ENCODE measurements at places on chromosomes 4 and X. TPM values are rescaled to one million over a fixed set of nuclear protein-coding genes. Genes with fewer than 3 reads are reported as not detected.

Gene ZFP92
- total RNA-seq, result 0.52 TPM

Gene ANOS1
- 68.5 TPM for total RNA-seq

DNA sequence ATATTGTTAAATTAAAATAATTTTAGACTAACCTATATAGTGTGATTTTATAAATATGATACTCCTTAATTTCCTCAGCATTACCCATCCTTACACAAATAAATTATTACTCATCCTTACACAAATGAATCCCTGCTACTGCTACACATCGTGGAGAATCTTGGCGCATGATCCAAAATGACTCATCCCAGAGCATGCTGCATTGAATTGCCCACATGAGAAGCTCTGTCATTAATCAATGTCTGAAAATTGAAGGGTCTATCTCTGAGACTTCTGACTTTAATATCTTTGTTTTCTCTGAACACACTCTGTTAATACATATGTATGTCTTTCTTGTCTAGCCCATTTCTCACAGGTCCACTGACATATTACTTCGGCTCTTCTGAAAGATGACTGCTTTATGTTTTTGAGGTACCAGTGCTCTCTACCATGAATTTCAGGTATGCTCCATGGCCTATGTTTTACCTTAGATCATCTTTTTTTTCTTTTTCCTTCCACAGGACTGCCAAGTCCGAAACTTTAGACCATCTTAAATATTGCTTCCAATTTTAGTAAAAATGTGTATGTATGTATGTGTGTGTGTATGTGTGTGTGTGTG is 15.7 kb upstream of the DUSP21 start:
- no peaks in the 10 kb centered on the region for H3K36me3 ChIP-seq
- DNase-seq, result no peak
- H3K4me3 ChIP-seq, result no peak overlapping the region
- H3K27me3 ChIP-seq, result no peaks in the 10 kb centered on the region

DNA sequence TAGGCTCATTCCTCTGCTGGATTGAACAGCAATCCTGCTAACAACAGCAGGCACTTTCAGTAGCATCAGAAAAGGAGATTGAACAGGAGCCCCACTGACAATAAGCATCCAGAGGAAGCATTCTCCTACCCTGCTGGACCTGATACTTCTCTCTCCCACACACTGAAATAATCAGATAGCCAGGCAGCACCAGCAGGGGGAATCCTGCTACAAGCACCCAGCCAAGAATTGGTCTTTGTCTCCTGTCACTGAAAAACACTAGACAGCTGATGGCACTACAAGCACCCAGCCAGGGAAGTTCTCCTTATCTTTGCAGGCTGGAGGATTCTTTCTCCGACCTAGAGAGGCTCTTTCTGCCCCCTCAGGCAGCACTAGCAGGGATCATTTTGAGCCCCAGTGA is 444.3 kb upstream of the GRIA3 start:
- no peaks in the 10 kb centered on the region for H3K27me3 ChIP-seq
- no peaks in the 10 kb centered on the region for H3K36me3 ChIP-seq
- H3K4me3 ChIP-seq, result no peak overlapping the region
- H3K4me1 ChIP-seq, result no peaks in the 10 kb centered on the region

Gene GUCY1B1
- total RNA-seq, result 4.3 TPM

- no peak overlapping the region for H3K4me3 ChIP-seq
- DNase-seq, result no peak
- peaks cover 27% of the 10 kb centered on the region for H3K4me1 ChIP-seq
- no peaks in the 10 kb centered on the region for H3K27me3 ChIP-seq
These were observed 407.9 kb downstream of the HNRNPD start for GRCh38 chr4:81965911-81966310.

DNA sequence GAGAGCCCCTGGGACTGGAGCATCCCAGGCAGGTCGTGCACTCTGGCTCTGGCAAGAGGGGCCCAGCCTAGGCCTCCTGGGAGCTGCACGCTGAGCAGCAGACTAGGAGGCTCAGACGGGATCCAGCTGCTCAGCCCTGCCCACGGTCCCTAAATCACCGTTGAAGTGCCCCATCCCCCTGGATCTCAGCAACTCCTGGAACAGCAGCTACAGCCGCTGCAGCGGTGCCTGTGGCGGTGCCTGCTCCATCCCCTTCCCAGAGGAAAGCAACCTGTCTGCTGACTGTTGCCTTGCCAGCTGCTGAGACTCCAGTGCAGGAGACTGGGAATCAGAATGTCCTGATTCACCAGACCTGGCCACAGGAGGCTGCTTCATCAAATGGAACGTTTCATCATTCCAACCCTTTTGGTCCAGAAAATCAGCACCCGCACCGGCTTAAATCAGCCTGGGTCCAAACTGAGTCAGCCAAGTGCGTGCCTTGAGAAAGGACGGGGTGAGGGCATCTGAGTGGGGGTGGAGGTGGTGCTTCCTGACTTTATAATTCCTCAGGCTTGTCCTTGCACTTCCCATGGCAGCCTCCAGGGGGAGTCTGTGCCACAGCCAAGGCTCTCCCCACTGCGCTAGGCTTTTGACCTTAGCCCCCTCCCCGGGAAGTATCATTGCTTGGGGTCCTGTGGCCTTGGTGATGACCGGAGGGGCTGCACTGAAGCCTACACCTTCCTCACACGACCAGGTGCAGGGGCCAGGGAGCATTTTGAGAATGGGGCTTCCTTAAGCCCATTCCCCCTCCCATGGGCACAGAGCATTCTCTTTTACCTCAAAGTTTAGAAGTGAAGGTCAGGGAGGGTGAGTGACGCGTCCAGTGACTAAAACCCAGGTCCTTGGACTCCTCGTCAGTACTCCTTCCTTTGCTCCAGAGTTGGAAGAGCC is 6.5 kb downstream of the ZNF185 start:
- peak overlapping the region; percentile 43 for H3K4me3 ChIP-seq
- DNase-seq, result peak; percentile 70
- peaks cover 8% of the 10 kb centered on the region for H3K4me1 ChIP-seq
- no peak overlapping the region for H3K27ac ChIP-seq
- H3K27me3 ChIP-seq, result no peaks in the 10 kb centered on the region
- no peaks in the 10 kb centered on the region for H3K36me3 ChIP-seq

Gene VCX3A
- total RNA-seq, result not detected
